Naive thymus-derived CD8-positive, alpha-beta T cell (primary cell): ENCODE measurements at places on chromosomes 5 and 9. TPM values are rescaled to one million over a fixed set of nuclear protein-coding genes. Genes with fewer than 3 reads are reported as not detected.

- no peaks in the 10 kb centered on the region for H3K36me3 ChIP-seq
- DNase-seq = no peak
- H3K4me3 ChIP-seq = no peak overlapping the region
- H3K27ac ChIP-seq = no peak overlapping the region
- H3K4me1 ChIP-seq = no peaks in the 10 kb centered on the region
These were observed 278.1 kb upstream of the NMUR2 start for GRCh38 chr5:152683205-152683604.

Gene SHOC1
- polyA plus RNA-seq = not detected

DNA sequence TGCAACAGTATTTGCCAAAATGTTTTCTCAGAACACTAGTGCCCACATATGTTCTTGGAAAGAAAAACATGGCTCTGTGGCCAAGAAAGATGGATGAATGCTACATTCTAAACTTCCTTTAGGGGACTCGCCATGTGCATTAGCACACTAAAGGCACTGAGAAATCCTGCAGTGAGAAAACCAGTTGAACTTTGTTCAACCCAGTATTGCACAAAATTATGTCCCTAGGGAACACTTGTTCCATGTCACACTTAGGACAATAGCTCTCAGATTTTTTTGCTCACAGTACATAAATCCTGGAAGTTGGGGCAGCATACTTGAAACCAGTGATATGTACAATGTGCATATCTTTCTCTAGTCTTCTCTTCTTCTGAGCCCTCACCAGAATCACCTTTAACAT is 96.6 kb downstream of the ADRB2 start:
- H3K27me3 ChIP-seq = peaks cover 16% of the 10 kb centered on the region
- no peaks in the 10 kb centered on the region for H3K36me3 ChIP-seq
- no peaks in the 10 kb centered on the region for H3K4me1 ChIP-seq
- no peak overlapping the region for H3K4me3 ChIP-seq
- H3K27ac ChIP-seq = no peak overlapping the region
- DNase-seq = no peak

GRCh38 chr9:125370786-125371185 is 109.2 kb downstream of the GAPVD1 start:
- no peaks in the 10 kb centered on the region for H3K27me3 ChIP-seq
- DNase-seq = no peak
- peak overlapping the region; percentile 62 for H3K27ac ChIP-seq
- no peaks in the 10 kb centered on the region for H3K36me3 ChIP-seq
- H3K4me1 ChIP-seq = peaks cover 6% of the 10 kb centered on the region
- H3K4me3 ChIP-seq = no peak overlapping the region

DNA sequence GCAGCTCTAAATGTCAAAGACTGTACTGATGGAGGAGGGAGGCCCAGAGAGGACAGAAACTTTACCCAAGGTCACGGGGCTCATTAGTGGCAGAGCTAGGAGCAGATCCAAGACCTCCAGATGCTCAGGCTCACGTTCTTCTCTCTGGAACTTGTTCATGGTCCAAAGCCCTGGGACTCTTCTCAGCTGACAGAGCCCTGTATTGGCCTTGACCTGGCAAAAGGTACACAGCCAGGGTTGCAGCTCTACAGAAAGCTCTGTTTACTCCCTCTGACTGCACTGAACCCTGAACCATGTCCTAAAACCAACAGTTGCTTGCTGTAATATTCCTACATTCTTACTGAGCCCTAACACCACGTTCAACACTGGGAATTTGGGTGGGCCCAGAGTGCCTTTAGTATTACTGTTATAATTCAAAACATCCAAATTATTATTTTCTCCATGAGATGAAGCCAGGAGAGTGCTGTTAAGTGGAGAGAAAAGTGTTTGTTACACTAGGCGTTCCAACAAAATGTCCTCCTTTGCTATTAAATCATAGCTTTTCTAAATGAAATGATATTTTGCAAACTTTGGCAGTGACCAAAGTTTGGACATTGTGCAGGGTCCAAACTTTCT is 602.4 kb upstream of the CLINT1 start:
- DNase-seq = no peak
- no peak overlapping the region for H3K4me3 ChIP-seq
- H3K4me1 ChIP-seq = peaks cover 15% of the 10 kb centered on the region
- no peaks in the 10 kb centered on the region for H3K36me3 ChIP-seq
- H3K27me3 ChIP-seq = no peaks in the 10 kb centered on the region

Gene OR1N1
- polyA plus RNA-seq = not detected
